NB4 (cell line): ENCODE measurements at places on chromosomes 5 and 9.

DNA sequence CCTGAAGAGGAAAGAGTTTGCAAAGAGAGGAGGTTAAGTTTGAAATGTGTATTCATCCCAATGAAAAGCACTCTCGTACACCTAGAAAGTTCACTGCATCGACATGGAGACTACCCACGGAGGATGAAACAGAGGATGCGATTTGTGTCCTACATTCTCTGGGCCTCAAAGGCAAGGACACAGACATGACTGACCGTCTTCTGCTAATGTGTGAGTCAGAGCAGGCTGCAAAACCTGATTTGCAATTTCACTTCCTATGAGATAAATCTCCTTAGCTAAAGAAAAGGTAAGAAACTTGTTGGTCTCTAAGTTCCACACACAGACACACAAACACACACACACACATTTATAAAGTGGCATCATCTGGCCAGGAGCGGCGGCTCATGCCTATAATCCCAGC is 98.6 kb downstream of the GNAQ start:
- DNase-seq = no peak

DNA sequence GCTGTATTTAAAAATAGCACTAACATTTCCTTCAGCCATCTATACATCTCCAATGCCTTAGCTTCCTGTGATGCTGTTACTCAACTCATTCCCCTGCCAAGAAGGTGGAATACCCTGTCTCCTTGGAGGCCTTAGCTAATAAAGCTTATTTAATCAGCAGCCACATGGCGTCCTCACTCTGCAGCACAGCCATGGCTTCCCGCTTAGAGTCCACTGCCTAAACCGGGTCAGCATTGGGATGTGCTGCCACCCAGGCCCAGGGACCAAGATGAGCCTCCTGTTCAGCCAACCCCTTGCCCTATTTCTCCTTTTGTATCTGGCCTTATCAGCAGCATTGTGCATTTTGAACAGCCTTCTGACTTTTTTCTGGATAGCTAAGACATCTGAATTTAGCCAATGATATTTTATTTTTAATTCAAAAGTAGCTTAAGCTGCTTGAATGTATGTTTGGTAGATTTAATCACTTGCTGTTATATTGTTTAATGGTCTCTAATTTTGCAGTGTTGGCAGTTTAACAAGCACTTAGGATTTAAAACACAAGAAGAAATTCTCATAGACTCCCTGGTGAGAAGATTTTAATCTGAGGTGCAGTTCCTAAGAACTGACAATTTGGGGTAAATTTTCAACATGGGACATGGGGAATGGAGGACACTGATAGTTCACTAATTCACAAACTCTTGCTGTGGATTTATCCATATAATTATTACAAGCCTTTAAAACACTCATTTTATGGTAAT is 113.0 kb downstream of the RPS23 start:
- DNase-seq = no peak

DNA sequence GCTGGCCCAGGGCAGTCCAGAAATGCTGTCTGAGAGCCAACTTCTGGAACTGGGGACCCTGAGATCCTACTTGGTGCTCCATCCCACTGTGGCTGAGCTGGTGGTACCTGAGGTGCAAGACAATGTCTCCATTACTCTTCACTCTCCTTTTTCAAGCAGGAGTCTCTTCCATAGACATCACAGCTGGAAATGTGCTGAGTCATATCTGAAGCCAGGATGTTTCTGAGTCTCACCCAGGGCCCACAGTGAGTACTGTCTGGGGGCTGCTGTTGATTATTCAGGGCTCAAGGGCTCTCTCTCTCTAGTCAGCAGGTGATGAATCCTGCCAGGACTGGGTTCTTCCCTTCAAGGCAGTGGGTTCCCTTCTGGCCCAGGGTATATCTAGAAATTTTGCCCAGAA is 145.2 kb upstream of the TAS2R1 start:
- no peak for DNase-seq

GRCh38 chr9:96508227-96508940 is 58.4 kb downstream of the HABP4 start:
- no peak for DNase-seq

DNA sequence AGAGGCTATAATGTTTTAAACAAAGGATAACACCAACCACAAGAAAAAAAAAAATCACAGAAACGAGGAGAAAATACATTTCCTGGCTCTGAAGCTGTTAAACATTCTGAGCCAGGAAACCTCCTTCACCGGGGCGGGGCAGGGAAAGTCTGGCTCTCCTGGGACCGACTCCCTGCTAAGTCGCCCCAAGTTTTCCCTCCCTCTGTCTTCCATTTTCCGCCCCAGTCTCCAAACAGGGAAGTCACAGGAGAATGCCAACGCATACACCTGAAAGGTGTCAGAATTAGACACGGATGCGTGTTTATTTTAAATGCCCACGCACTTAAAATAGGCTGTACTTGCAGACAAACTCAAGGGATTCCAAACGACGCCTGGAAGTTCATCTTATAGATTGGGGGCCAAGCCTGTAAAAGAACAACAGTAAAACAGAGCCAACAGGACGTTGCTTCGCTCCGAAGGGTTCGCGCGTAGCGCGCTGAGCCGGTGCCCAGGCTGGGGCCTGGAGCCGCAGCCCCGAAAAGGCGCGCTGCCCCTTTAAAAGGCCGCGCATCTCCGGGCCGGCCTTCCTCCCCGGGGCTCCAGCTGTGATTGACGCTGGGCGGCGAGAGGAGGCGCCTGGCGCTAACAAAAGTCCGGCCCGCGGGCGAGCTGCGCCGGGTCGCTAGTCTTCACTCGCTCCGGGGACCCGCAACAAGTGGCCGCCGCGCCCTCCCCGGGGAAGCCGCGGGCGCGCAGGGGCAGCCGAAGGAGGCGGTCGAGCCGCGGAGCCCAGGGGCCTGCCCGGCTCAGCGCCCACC is at the start of gene FBXL7:
Gene FBXL7, plus strand, starts transcription at position 653 of the 797 bp plus-strand sequence.
- no peak for DNase-seq

DNA sequence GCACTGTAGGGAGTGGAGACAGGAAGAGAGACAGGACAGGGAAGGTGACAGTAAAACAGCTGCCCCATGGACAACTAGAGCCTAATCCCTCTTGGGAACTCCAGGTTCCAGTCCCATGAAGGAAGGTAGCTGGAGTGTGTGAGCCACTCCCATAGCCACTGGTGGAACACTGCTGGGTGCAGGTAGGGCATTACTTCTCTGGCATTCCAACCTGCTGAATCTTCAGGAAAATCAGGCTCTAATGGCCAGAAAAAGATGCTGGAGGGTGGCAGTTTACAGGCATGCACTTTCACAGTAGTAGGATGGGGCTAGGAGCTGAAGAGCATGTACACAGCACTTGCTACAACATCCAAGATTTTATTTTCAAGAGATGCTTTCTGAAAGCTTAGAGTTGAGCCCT is 259.4 kb downstream of the AUH start:
- DNase-seq = no peak

- DNase-seq = no peak
Measured at GRCh38 chr9:17962747-17963146, 383.9 kb downstream of the SH3GL2 start.

GRCh38 chr9:3827175-3827574 is 301.4 kb upstream of the RFX3 start:
- DNase-seq = no peak

DNA sequence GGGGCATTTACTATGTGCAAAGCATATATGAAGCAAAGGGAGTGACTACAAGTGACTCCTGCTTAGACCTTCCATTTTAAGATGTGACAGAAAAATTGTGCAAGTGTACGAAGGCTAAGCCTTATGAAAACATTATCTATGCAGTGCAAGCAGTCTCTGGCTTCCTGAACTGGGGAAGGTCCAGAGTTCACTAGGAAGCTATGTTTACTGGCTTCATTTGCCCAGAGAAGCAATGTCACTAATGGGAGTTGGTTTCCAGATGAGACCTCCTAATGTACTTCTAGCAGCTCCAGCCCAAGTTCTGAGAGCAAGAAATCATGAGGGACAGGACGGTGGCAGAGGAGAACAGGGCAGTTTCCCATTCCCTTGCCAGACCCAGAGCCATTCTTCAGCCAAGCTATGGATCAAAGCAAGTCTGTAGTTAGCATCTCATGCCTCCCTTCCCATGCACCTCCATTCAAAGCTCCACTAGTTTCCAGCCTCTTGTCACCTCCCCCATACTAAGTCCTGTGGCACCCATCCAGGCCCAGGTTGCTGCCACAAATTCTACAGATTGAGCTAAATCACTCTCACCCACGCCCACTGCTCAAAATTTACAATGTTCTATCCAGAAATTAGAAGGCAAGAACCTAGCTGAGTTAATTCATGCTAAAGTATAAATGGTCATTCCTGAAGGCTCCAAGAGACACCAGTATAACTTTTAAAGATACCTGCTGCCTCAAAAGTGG is 21.8 kb downstream of the MCTP1 start:
- DNase-seq = no peak

- no peak for DNase-seq
Measured at GRCh38 chr5:64165500-64166200, at the start of gene RNF180. Gene RNF180, plus strand, starts transcription at chr5:64165843. Its CDS starts 34,965 bp downstream, at chr5:64200808.

- peak; percentile 58 for DNase-seq
Measured at GRCh38 chr5:415928-416635, 26.9 kb upstream of the EXOC3 start.

GRCh38 chr5:124865603-124866354 is 119.3 kb upstream of the ZNF608 start:
- no peak for DNase-seq

GRCh38 chr5:155998257-155998656 is 328.7 kb upstream of the SGCD start:
- no peak for DNase-seq

GRCh38 chr9:101212661-101213060 is 172.1 kb downstream of the BAAT start:
- DNase-seq = no peak

GRCh38 chr9:73370053-73370452 is 218.4 kb downstream of the ANXA1 start:
- DNase-seq = peak; percentile 67

DNA sequence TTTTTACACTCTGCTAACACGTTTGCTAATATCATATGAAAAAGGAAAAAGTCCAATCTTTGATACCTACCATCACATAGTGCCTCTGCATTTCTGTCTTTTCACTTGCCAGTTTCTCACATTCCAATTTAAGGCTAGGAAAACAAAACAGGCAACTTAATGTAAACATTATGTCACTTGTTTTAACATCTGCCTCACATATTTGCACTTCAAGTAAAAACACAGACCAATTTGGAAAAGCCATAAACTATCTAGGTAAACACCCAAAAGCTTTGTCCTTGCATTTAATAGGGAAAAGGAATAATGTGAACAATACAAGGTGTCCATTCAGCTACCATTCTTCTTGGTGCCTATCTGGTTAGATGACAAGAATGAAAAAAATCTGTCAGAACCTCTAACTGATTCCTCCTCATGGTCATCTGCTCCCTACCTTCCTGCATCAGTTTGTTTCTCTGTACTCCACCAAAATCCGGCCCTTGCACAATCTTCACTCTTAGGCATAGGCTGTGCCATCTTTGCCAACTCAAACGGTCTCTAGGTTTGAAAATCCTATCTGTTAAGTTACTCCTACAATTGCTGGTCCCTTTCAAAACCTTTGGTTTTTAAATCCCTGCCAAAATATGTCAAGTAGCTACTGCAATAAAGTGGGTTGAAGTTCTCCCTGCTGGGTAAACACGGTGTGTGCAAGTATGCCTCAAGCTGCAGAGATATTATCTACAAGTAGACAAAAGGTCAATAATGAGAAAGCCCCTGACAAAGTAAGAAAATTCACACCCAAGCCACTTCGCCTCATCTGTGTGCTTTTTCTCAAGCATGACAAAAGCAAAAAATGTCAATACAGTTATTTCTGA is 3.4 kb downstream of the TLE1 start:
- DNase-seq = no peak

DNA sequence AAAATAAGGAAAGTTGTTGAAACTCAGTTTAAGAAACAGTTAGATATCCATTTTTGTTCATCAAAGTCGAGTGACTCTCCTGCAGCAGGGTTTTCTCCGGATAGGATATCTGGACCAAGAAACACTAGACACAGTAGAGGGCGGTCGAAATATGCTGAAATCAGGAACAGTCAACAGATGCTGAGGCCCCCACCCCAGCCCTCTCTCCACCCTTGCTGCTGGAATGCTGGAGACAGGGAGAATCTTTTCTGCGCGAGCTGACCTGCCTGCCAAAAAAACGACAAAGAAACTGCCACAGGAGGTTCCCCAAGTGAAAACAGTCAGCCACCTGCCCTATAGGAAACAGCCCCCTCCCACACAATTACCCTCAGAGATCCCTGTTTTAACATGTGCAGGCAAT is 4.3 kb upstream of the IL13 start:
- no peak for DNase-seq

GRCh38 chr5:122421374-122422079 is 109.5 kb downstream of the SNCAIP start:
- no peak for DNase-seq

- DNase-seq = no peak
Measured at GRCh38 chr5:17252543-17252942, 35.1 kb downstream of the BASP1 start.

DNA sequence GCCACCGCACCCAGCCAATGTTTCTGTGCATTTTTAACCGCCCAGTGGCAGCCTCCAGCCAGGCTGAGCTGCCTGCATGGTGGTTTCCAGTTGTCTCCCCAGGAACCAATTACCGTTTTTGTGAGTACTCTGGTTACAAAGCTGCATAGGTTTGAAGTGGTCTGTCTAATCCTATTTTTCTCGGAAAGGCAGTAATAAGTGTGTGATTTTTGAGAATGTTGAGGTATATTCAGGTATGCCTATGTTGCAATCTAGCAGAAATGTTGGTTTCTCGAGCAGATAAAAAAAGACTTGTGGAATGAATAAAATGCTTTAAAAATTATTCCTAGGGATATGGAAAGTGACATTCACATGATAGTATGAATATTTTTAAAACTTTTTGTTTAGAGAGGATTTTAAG is 41.5 kb upstream of the ANKH start:
- DNase-seq = no peak

- DNase-seq = no peak
Measured at GRCh38 chr5:57559110-57559635, 76.6 kb upstream of the ACTBL2 start.

- no peak for DNase-seq
Measured at GRCh38 chr9:135580664-135581380, 19.3 kb downstream of the PAEP start.

GRCh38 chr9:20623748-20624124 is 1.4 kb upstream of the MLLT3 start:
- DNase-seq = peak; percentile 42

DNA sequence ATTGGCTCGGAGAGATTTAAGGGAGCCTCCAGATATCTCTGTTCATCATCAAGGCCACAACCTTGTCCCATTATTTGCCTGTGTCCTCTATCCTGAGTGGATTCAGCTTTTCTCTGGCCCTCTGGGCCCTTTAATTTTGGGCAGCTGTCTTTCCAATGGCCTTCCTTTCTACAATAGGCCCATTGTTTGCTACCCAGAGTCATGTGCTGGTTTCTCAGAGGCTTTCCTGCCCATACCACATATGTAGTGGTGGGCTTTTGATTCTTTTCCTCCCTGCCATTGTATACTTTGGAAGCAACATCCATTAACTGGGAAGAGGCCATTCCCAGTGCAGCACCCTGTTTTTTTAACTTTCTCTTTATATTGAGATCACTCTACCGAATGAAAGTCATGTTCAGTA is 233.9 kb upstream of the SGCD start:
- no peak for DNase-seq
